Large intestine (tissue), 12 donors: ENCODE measurements at places on chromosomes 6 and 20. TPM values are rescaled to one million over a fixed set of nuclear protein-coding genes. Genes with fewer than 3 reads are reported as not detected.

The PXT1 gene
- 0.24 TPM for polyA plus RNA-seq

The FLRT3 gene
- polyA plus RNA-seq = 96.3 TPM

The FAM83D gene
- 7.8 TPM for polyA plus RNA-seq

The CRIP3 gene
- 8.4 TPM for polyA plus RNA-seq

The RPL10A gene
- 2,412 TPM for polyA plus RNA-seq

The RIPPLY2 gene
- 0.88 TPM for polyA plus RNA-seq

The MAS1 gene
- 0.01 TPM for polyA plus RNA-seq

The LY6G6D gene
- polyA plus RNA-seq = 0.19 TPM

The TSHZ2 gene
- polyA plus RNA-seq = 10.7 TPM

The ALDH8A1 gene
- polyA plus RNA-seq = 0.70 TPM

The WFDC10B gene
- polyA plus RNA-seq = not detected

The ROS1 gene
- polyA plus RNA-seq = 1.6 TPM

The PANK2 gene
- polyA plus RNA-seq = 24.3 TPM

The SNAI1 gene
- 4.4 TPM for polyA plus RNA-seq

The LGSN gene
- 0.04 TPM for polyA plus RNA-seq

The PNLDC1 gene
- 0.16 TPM for polyA plus RNA-seq

The OR12D3 gene
- not detected for polyA plus RNA-seq

The RING1 gene
- polyA plus RNA-seq = 43.2 TPM

The LYRM4 gene
- 26.7 TPM for polyA plus RNA-seq

The EPPIN gene
- polyA plus RNA-seq = not detected

The EGFL8 gene
- polyA plus RNA-seq = 29.1 TPM

The CBLN4 gene
- polyA plus RNA-seq = 1.6 TPM

The DAAM2 gene
- polyA plus RNA-seq = 17.8 TPM

The KIFC1 gene
- polyA plus RNA-seq = 18.4 TPM

The UBE2J1 gene
- 42.7 TPM for polyA plus RNA-seq

The MBOAT1 gene
- polyA plus RNA-seq = 26.4 TPM

The KIAA0408 gene
- 11.2 TPM for polyA plus RNA-seq

The SLC4A11 gene
- polyA plus RNA-seq = 0.36 TPM

The ZNF334 gene
- polyA plus RNA-seq = 29.6 TPM

The L3MBTL1 gene
- polyA plus RNA-seq = 18.8 TPM

The AURKA gene
- 13.7 TPM for polyA plus RNA-seq

The PLCG1 gene
- polyA plus RNA-seq = 130 TPM

The MCHR2 gene
- 0.04 TPM for polyA plus RNA-seq

The GPR63 gene
- 2.6 TPM for polyA plus RNA-seq
